Stimulated activated CD4-positive, alpha-beta T cell treated with anti-CD3 and anti-CD28 coated beads, Interleukin-1b, Interleukin-23, amount 100 ng/mL, for 1 hour (primary cell): ENCODE measurements at places on chromosomes 2 and 18.
A peak's percentile ranks its signal among the peaks of the same experiment; 100 is the strongest.

DNA sequence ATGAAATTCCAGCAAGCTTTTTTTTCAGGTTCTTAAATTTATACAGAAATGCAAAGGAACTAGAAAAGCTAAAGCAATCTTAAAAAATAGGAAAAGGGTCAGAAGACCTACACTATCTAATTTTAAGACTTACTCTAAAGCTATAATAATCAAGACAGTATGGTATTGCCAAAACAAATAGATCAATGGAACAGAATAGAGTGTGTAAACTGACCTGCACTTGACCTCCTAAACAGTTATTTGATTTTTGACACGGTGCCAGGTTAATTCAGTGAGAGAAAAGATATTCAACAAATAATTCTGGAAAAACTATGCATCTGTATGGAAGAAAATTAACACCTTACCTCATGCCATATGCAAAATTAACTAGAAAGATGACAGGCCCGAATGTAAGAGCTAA is 73.6 kb downstream of the OLA1 start:
- no peak for DNase-seq

DNA sequence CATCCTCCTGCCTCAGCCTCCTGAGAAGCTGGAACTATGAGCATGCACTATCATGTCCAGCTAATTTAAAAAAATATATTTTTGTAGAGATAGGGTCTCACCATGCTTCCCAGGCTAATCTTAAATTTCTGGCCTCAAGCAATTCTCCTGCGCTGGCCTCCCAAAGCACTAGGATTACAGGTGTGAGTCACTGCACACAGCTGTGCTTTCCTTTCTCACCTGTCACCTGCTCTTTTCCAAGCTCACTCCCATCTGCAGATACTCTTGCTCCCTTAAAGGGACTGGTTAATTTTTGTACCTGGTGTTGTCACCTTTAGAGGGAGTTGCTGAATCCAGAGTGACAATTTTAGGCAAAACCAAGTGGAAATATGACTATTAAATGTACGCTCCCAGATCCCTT is 178.2 kb downstream of the LOXHD1 start:
- no peak for DNase-seq

DNA sequence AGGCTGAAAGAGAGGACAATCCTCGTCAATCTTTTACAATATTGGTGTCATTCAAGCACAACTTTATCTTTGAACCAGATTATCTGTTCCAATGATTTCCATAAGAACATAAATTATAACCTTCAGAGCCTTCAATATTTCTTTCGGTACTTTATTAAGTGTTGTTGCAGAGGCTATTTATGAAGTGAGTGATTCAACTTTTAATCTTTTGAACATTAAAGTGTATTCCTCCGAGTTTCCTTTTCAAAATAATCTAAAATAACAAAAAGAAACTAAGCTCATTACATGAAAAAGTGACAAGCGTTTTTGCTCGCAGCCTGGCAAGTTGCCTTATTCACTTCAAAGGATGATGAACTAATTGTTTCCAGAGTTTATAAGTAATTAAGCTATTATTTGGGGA is 149.0 kb downstream of the MEIS1 start:
- no peak for DNase-seq

DNA sequence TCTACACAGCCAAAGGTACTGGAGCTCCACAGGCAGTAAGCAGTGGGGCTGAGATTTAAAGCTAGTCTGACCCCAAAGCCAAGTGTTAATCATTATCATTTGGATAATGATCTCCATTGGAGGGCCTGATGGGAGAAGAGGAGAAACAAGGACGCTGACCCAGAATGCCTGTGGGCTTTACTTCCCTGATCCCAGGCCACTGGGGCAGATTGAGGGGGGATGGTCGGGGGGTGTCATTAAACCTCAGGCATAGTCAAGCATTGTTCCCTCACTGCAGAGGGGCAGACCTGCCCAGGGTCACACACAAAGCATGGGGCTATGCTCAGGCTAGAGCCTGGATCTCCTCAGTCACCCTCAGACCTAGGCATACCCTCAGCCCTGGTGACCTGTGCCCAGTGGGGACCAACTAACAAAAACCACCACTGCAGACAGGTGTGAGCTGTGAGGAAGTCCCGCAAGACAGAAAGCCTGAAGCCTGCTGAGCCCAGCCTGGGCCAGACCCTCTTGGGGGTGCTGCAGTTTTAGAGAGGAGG is 53.4 kb downstream of the SDC1 start:
- DNase-seq = no peak

- no peak for DNase-seq
These were observed 55.3 kb downstream of the HS1BP3 start for GRCh38 chr2:20595439-20596192.

DNA sequence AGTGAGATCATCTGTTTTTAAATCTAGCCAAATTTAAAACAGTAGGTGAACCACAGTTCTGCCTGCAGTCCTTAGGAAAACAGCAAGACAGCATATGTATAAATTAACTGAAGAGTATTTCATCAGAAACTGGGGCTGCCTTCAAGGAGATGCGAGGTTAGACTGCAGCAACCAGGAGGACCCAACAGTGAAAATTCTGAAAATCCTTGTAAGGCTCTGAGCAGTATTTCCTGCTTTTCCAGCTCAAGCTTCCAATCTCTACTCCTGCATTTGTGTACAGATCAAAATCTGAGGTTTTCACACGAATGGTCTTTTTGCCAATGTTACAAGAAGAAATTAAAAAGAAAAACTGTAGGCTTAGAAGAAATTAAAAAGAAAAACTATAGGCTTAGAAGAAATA is 43.7 kb downstream of the CERKL start:
- no peak for DNase-seq

DNA sequence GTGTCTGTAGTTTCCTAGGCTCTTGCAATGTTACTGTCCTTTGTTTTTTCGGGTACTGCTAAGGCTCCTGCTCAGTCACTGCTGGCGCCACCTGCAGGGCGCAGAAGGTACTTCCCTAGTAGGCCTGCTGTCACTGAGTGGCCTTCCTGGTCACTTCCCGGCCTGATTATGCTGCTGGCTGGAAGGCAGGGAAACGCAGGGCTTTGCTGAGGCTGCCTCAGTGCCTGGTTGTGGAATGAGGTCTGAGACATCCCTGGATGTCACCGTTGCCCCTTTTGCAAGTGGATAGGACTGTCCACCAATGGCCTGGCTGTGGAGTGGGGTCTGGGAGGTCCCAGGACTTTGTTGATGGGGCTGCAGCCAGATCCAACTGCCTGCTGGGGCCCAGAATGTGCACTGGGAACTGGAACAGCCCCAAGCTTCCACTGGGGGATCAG is 13.1 kb downstream of the DAW1 start:
- DNase-seq = peak; percentile 8

DNA sequence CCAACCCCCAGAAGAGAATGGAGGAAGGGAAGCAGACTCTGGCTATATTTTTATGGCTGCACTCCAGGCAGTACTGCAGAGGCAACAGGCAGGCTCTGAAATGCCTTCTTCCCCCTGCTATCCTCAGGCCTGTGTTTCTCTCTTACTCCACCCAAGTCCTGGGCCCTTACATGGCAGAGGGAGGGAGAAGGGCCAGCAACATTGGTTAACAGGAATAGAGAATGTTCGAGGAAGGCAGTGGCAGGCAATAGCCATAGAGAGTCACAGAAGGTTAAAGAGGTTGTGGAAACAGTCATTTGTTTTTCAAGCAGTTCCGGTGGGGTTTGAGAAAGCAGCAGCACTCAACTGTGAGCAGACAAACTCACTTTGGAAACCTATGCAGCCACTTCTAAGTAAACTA is 15.1 kb upstream of the DARS1 start:
- no peak for DNase-seq

- no peak for DNase-seq
These were observed 20.8 kb upstream of the TNP1 start for GRCh38 chr2:216880509-216881184.

DNA sequence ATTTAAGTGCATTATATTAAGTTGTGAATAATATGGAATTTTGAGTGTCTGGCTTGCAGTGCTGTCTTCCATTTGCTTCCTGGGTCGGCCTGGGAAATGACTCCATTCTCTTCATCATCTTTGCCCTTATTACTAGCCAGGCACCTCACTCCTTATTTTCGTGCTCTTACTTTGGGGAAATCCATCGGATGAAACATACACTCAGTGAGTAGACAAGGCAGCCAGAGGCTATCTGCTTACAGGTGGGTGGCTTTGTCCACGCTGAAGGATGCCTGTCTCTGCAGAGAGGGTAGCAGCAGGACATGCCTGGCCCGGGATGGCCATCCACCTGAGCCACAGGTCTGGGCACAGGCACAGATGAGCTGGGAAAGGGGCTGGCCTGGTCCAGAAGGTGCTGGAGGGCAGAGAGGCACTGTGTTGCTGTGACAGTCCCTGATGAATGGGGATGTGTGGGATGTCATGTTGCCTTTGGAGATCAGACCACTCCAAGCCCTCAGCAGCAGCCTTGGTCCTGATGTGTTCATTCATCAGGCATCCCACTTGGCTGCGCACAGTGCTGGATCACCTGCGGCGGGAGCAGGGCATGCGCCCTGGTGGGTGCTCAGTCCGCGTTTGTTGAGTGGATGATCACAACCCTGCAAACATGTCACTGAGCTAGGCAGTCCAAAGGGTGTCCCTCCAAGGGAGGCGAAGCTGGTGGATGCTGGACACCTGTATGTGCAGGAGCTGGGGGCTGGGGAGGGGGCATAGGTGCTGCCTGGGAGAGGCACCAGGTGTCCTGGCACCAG is 236.0 kb downstream of the LDLRAD4 start:
- no peak for DNase-seq

- no peak for DNase-seq
These were observed 29.2 kb downstream of the KCNG3 start for GRCh38 chr2:42464631-42465030.

- no peak for DNase-seq
These were observed 1629.7 kb upstream of the TMEFF2 start for GRCh38 chr2:193824474-193824873.

GRCh38 chr2:72993933-72994280 is 76.6 kb downstream of the EMX1 start:
- DNase-seq = no peak

DNA sequence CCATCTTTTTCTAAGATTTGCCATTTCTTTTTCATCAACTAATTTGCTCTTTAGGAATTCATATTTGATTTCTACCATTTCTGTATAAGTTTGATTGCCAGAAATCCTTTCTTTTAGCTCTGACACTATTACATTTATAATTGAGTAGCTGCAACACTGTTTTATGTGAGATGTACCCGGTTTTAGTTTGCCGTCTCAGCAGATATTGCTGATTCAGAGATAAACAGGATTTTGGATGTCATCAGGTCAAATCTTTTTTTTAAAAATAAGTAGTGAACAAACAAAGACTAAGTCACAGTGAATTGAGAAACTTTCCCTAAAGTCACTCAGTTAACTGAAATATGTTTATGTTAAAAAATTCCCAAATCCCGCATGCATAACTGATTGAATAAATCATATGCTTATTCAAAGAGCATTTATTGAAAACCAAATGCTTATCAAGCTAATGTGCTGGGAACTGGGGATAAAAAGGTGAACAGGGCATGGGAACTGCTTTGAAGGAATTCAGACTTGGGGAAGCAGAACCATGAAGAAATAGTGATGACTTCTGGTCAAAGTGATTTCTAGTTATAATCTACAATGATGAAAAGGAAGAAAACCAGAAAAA is 19.5 kb upstream of the CCDC102B start:
- no peak for DNase-seq
